Retina (tissue), 1 donor: ENCODE measurements at places on chromosomes 5 and 9.

- no peak for DNase-seq
Measured at GRCh38 chr9:86794391-86795046, 152.8 kb downstream of the GAS1 start.

- no peak for DNase-seq
Measured at GRCh38 chr5:76274571-76274970, 128.5 kb upstream of the IQGAP2 start.

GRCh38 chr9:109264877-109265587, 55.8 kb downstream of the EPB41L4B start:
- no peak for DNase-seq

GRCh38 chr5:109611505-109611904, 78.2 kb upstream of the MAN2A1 start:
- DNase-seq = no peak

DNA sequence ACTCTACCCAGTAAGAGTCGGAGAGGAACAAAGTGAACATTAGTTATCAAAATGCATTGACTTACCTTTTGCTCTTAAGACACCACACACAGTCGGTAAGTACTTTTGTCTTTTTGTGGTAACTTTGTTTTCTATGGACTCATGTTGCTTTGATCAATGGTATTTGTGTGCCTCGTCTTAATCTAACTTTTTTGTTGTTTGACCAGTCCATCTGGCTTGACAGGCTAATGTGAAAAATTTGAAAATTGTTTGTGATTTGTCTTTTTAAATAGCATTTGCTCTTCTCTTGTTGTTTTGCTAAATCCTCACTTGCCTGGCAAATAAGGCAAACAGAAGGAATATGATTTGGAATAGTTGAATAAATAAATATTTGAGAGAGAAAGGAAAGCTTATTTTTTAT, 71.4 kb upstream of the CHD1 start:
- DNase-seq = no peak

DNA sequence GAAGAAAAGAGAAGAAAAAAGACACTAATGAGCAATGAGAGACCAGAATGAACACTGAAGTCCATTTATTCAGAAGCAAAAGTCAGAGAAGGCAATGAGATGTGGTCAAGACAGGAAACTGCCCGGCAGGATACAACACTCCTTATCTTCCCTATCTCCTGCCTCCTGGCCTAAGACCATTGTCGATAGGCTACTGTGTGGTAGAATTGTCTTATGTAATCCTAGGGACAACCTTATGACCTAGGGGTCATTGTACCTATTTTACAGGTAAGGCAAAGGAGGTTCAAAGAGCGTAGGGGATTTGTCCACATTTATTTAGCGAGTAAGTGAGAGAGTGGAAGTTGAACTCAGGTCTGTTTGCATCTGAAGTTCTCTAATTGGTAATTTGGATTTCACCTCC, 63.0 kb upstream of the PTPN3 start:
- DNase-seq = no peak

GRCh38 chr9:108224716-108225115, 631.1 kb downstream of the ACTL7B start:
- DNase-seq = no peak

- DNase-seq = no peak
Measured at GRCh38 chr9:129776566-129776937, 23.7 kb upstream of the PTGES start.

- no peak for DNase-seq
Measured at GRCh38 chr9:125235804-125236519, 5.2 kb downstream of the HSPA5 start.

DNA sequence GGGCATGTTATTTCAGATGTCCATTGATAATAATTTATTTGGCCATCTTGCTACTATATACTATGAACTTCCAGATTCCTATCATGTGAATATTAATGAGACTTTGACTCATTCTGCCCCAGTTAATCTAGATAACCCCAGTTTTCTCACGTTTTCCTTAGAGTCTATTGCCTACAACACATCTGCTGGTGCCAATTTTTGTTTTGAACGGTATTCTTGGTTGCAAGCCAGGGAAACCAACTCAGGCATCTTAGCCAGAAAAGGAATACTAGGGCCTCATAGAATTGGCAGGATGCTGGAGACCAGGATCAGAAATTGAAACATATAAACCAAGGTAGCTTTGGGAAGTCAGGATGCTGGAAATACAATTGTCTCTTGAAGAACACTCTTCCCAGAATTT, 28.0 kb upstream of the NPR3 start:
- DNase-seq = no peak

GRCh38 chr5:156491766-156492165, 164.8 kb downstream of the SGCD start:
- DNase-seq = no peak

GRCh38 chr9:2623288-2624050, 1.9 kb downstream of the VLDLR start:
- no peak for DNase-seq

- no peak for DNase-seq
Measured at GRCh38 chr9:73259086-73259696, 107.5 kb downstream of the ANXA1 start.

DNA sequence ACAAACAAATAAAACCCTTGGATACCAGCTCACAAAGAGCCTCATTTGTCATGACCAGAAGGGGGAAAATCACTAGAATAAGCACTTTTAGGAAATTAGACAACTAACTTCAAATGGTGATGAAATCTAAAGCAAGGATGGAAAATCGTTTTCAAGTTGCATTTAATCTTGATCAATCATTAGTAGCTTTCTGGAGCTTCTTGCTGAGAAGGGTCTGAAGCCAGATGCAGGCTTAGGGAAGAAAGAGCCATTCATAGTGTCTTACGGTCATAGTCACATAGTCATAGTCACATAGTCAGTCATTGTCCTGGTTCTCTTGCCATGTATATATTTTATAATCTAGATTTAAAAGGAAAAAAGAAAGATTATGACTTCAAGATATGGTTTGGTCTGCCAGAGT, 610.5 kb downstream of the ACTL7B start:
- DNase-seq = no peak

GRCh38 chr5:31972558-31972957, 201.6 kb downstream of the GOLPH3 start:
- DNase-seq = no peak

GRCh38 chr9:33458444-33458843, 11.1 kb upstream of the AQP3 start:
- no peak for DNase-seq

DNA sequence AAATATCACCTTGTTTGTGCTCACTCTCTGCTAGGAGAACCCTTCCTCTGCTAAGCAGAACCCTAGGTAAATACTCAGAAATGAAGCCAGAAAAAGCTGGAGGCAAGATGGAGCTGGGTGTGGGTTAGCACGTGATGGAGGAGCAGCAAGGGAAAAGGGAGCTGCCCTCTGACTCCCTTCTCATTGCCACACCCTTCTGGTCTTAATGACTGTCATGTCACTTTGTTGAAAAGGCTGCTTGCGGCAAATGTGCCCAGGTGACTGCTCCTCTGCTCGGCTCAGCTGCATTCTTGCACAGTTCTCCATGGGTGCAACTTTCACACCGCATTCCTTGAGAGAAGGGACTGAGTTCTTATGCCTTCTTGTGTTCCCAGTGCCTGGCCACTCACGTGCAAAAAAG, 36.4 kb upstream of the TBC1D2 start:
- DNase-seq = no peak

DNA sequence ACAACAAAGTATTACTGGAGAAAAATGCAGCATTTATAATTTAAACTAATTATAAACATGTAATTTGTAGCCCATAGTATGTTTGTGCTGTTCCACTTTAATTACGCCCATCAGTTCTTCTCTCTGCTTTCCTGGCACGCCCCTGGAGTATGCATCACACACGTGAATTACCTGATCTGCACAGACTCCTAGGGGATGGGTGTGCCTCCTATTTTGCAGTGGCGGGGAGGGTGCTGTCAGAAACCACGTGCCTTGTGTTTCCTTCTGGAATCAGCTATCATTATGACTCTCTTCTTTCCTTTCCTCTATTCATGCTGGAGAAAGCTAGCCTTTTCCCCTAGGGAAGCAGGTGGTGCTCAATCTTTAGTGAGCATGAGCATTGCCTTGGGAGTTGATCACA, 43.3 kb downstream of the RPS23 start:
- DNase-seq = no peak

DNA sequence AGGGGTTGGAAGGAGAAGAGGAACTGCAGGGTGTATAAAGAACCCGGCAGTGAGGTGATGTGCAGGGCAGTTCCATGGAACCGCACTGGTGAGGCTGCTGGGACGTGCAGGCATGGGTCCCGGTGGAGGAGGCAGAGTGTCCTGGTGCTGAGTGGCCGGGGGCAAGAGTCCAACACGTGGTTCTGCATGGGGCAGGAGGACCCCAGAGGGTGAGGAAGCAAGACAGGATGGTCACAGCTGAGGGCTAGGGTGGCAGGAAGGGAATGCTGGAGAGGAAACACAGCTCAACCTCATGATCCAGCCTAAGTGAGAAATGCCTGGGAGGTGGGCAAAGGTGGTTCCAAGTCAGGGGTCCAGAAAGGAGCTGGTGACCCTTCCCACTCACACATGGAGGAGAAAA, 87.2 kb downstream of the S1PR3 start:
- no peak for DNase-seq

- no peak for DNase-seq
Measured at GRCh38 chr9:78031444-78031892, at the start of gene GNAQ. Gene GNAQ (minus strand): TSS chr9:78031811. CDS start chr9:78031235, 576 bp downstream.

DNA sequence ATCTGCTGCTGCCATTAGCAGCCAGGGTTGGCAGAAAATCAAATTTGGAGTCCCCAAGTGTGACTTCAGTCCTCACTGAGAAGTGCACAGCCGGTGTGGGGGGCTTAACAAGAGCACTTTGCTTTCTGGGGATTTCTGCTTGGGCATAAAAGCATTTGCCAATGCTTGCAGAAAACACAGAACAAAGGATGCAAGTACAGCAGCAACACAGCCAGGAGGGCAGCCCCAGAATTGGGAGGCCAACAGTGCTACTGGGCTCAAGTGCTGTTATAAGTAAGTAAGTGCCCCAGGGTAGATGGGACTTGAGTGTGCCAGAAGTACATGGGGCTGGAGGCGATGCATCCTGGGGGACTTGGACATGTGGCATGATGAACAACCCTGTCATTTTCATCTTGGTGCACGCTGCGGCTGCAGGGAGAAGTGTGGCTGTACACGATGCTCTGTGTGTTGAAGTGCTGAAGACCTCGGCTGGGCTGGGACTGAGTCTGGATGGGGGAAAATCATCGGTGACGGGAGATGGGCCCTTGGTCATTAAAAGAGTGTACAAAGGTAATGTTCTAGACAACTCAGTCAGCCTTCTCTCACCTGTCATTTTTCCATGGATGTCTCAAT, 73.3 kb downstream of the GOLPH3 start:
- no peak for DNase-seq

- DNase-seq = peak; percentile 36
Measured at GRCh38 chr9:136847088-136847825, 2.0 kb upstream of the PHPT1 start.

DNA sequence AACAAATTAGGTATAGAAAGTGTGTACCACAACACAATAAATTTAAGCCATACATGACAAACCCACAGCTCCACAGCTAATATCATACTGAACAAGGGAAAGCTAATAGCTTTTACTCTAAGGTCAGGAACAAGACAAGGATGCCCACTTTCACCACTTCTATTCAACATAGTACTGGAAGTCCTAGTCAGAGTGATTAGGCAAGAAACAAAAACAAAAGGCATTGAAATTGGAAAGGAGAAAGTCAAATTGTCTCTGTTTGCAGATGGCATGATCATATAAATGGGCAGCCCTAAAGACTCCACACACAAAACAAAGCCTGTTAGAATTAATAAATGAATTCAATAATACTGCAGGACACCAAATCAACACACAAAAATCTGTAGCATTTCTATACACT, 548.8 kb downstream of the CTNND2 start:
- DNase-seq = no peak

DNA sequence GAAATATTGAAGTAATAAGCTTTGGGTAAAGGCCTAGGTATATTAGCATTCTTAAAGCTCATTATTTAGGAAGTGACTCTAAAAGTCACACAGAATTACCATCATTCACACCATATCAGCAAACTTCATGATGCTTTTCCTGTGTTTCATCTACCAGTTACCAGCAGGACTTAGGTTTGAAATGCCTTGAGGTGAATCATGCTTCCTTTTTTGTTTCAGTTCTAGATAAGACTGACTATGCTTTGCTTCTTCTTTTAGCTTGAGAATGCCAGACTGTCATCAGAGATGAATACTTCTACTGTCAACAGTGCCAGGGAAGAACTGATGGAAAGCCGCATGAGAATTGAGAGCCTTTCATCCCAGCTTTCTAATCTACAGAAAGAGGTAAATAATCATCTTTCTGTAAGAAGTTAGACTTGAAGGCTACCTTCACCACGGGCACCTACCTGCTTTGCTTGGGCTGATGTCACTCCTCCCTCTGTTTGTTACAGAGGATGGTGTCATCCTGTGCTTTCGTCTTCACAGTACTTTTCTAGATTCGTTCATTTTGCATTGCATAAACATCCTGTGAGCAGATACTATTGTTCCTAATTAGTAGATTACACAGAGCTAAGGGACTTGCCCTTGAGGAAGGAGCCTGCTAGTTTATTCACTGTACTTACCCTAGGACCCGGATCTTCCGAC, 34.7 kb downstream of the LMNB1 start:
- no peak for DNase-seq

GRCh38 chr5:96332535-96333366, 100.3 kb downstream of the PCSK1 start:
- peak; percentile 50 for DNase-seq

GRCh38 chr5:69484891-69485290, 7.7 kb upstream of the OCLN start:
- DNase-seq = no peak

DNA sequence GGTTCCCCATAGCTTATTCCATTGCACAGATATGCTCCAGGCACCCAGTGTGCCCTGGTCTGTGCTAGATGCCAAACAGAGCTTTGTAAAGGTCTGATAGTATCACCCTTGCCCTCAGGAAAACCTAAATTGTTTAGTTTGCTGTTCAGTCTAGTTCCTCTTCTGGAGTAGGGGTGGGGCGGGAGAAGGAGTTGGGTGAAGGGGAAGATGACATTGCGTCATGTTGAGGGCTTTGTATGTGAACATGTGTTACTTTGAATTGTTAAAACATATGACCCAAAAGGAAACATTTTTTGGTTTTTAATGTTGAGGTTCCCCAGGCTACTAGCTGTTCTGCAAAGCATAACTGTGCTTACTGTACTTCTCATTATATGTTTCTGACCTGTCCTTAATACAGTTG, 40.6 kb downstream of the HACD4 start:
- DNase-seq = no peak

DNA sequence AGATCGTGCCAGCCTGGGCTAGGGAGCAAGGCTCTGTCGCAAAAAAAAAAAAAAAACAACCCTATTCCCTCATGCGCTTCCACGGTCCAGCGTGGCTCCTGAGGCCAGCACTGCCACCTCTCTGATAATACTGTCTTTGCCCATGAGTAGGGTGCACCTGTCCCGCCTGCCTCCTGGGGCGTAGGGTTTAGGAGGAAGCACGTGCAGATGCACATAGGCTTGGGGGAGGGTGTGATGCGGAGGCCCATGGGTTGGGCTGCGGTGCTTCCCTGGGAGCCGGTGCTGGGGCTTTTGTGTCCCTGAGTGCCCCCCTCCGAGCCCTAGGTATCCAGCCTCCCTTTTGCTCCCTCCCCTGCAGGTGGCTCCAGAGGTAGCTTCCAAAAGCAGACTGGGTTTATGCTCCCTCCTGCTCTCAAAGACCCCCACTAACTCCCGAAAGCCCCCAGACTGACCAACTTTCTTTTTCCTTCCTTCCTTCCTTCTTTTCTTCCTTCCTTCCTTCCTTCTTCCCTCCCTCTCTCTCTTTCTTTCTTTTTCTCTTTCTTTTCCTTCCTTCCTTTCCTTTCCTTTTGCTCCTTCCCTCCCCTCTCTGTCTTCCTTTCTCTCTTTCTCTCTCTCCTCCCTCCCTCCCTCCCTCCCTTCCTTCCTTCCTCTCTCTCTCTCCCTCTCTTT, 12.8 kb downstream of the FGFR4 start:
- no peak for DNase-seq
